ENCODE measurements at places on chromosomes 3 and 15.

GRCh38 chr3:186181901-186182300, 73.0 kb upstream of the ETV5 start:
- DNase-seq, result no peak

- DNase-seq, result peak; percentile 60
Observed at GRCh38 chr15:69482686-69483256, 30.2 kb downstream of the RPLP1 start.

DNA sequence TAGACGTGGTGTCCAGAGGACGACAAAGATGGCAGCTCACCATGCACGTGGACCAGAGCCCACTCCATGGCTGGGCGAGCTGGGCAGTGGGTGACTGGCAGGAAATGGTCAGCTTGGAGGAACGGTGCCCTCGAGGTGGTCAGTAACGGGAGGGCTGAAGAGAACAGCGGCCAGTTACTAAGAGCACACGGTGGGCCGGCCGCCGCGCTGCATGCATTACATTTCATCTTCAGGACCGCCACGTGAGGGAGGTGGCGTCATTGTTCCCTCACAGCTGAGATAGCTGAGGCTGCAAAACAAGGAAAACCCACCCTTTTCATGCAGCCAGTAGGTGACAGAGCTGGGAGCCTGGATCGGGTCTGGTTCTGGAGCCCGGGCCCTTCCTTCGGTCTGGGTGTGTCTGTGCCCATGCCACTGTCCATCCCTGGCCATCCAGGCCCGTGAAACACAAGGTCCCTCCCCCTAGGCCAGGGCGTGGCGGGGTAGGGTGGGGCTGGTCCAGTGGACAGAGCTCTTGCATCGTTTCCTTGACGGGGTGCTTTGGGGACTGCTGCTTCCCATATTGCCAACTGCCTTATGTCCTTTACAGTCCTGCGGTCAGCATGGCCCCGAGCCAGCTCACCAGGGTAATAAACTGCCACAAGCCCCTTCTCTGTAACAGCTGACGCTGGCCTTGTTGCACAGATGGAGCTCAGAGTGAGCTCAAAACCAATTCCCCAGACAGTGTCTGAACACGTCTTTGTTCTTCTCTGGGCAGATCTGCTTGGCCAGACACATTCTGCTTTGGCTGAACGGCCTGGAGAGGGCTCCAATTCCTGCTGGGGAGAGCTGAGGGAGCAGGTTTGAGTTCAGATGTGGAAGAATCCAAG, 51.8 kb downstream of the RGMA start:
- peak; percentile 54 for DNase-seq

DNA sequence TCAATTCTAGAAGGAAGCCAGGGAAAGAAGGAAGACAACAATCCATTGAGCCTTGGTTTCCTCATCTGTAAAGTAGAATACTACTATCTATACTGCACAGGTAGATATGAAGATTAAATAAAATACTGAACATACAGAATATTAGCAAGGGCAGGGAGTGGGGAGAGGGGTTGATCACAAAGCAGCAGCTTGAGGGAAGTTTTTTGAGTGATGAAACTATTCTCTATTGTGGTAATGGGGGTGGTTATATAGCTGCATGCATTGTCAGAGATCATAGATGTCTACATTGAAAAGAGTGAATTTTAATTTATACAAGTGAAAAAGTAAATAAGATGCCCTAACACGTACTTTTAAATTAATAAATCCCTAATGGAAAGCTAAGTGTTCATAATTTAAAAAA, 242.6 kb upstream of the LRTM1 start:
- DNase-seq, result no peak

DNA sequence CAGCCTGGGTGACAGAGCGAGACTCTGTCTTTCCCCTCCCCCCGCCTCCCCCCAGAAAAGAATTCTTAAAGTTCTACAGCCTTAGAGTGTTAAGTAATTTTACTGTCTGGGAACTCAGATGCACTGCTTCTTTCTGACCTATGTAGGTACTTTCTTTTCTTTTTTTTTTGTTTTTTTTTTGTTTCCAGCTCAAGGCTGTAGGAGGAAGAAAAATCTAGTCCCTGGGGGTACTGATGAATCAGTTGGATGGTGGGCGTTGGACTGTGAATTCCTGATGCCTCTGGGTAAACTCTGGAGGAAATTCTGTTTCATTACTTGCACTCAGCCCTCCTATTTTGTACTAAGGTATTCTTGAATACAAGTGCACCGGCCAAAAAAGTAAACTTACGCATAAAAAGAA, 10.8 kb downstream of the GHRL start:
- no peak for DNase-seq

DNA sequence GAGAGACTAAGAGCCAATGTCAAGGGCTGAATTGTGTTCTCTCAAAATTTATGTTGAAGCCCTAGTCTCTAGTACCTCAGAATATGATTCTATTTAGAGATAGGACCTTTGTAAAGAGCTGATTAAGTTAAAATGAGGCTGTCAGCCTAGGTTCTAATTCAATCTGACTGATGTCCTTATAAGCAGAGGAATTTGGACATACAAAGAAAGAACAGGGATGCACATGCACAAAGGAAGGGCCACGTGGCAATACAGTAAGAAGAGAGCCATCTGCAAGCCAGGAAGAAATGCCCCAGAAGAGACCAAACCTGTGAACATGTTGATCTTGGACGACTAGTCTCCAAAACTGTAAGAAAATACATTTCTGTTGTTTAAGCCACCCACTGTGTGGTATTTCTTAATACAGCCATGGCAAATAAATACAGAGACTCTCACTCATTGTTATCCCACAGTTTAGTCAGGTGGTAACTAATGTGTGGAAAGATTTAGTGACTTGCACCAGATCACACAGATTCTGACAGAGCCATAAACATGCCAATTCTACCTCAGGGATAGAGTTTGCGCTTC, 652.2 kb downstream of the NAALADL2 start:
- DNase-seq, result no peak

- no peak for DNase-seq
Observed at GRCh38 chr3:111965484-111965883, 13.3 kb upstream of the ABHD10 start.

GRCh38 chr15:85133709-85134108, 152.1 kb downstream of the PDE8A start:
- no peak for DNase-seq

- no peak for DNase-seq
Observed at GRCh38 chr3:99128235-99128634, 226.7 kb upstream of the DCBLD2 start.

- DNase-seq, result no peak
Observed at GRCh38 chr3:10950476-10951294, 41.9 kb upstream of the SLC6A1 start.

DNA sequence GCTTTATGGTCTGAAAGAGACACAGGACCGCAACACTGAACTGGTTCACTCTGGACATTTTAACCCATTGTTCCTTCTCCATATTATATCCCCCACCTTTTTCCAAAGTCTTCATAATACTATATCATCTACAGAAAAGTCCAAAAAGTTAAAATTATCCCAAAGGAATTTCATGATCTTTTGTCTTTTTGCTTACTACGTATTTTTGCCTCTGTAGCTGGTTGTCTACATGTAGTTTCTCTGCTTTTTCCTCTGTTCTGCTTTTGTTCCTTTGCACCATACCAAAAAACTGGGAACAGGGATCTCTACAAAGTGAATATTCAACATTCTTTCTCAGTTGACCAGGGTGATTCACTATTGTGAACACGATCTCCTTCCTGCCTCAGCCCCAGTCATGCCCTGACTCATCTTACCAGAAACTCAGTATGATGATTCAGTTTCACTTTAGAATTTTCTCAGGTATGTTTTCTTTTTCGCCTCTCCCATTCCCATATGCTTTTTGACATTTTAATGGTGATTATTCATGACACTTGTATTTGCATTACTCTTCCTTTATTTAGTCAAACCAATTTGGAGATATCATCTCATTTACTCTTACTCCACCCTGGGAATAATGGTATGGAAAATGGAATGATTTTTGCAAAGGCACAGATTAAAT, 14.5 kb downstream of the EMC4 start:
- DNase-seq, result no peak

DNA sequence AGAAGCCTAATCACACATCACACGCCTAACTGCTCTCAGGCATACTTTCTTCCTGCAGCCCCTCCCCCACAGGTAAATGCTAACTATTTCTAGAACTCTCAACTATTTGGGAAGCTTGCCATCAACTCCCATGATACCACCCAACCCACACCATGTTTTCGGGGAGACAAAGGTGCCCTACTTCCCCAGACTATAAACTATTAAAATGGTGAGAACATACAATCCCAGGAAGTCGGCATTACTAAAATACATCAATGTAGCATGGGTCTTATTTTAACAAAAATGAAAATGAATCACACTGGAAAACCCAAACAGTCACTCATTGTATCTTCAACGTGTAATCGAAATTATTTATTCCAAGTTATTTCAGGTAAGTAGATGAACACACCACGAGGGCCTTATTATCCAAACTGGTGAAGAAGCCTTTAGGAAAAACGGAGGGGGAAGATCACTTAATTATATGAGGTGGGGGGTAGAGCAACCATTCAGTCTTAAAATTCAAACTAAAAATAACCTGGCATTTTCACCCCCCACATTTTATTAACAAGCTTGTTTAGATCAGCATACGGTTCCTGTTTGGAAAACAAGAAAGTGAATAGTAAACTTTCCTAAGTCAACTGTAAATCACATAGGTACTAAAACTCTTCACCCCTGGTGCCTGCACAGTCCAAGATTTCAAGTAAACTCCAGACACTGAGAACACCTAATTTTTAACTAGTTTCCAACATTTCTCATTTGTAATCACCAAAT, 1.9 kb downstream of the TBL1XR1 start:
- peak; percentile 33 for DNase-seq

DNA sequence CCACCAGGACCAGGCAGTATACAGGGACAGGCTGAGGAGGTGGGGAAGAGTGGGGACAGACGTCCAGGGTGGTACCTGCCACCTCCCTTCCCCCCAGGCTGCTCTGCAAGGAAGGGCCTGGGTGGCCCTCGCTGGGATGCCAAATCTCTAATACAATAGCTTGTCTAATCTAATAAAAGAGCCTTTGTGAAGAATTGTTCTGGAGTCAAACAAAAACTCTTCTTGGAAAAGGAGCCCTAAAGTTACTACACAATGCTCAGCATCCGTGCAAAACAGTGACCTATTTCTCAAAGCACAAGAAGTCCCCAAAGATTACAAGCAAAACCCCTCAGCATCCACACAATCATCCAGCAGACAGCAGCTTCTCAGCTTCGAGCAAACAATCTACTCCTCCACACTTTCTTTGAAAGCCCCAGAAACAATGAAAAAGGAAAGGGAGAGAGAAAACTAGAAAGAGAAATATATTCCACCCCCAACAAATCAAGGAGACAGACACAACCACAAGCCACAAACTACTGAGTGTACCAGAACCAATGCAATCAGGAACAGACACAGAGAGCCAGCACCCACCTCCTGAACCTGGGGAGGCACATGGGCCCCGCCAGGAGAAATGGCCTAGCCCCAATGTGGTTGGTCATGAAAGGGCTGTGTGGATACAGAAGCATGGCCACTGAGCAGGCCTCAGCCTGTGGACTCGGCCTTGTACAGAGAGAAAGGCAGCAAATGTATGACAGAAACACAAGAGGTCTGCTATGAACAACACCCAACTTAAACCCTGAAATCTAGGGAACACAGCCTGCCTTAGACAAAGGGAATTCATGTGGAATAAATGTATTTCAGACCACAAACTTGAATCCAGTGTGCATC, 177.1 kb upstream of the CHRNA7 start:
- DNase-seq, result no peak

GRCh38 chr3:101898752-101899169, 49.4 kb downstream of the NFKBIZ start:
- DNase-seq, result no peak

DNA sequence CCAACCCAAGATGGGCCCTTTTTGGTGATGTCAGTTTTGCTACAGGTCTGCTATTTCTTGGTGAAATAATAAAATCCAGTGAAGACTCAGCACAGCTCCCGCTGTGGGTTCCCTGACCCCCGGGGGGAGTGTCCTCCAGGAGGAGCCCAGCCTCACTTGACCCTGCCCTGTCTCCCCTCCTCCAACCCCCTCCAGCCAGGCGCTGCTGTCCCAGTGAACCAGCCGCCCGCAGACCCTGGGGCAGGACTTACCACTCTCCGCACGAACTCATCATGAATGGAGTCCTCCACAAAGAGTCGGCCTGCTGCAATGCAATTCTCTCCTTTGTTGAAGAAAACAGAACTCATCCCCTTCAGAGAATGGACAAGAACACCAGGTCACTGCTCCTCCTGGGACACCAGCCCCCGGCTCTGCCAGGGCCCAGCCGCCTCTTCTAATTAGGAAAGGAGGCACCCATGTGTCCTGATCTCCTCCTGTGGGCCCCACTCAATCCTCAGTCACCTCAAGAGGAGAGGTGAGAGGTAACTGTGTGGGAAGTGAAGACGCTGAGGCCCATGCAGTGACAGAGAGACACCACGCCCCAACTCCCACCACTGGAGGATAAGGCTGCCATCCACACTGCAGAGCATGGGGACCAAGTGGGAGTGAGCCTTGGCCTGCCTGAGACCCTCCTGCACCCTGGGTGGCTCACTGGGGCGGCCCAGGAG, 28.8 kb upstream of the SLC41A3 start:
- peak; percentile 4 for DNase-seq

DNA sequence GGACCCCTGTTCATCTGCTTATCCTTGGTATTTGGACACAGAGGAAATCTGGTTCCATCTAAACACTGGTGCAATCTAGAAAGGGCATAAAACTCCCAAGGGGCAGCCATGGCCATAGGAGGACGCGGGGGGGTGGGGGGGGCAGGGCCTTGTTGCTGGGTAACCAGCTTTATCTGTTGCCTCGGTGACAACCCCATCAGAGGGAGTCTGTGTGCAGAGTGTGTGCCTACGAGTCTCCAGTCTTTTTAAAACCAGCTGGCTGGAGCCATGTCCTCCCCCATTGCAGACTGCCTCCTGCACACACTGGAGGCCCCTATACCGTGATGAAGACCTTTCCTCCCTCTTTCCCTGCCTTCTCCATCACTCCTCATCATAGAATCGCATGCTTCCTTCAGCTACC, 26.4 kb upstream of the CORO2B start:
- no peak for DNase-seq

GRCh38 chr3:192408007-192408646, 319.2 kb downstream of the FGF12 start:
- no peak for DNase-seq

DNA sequence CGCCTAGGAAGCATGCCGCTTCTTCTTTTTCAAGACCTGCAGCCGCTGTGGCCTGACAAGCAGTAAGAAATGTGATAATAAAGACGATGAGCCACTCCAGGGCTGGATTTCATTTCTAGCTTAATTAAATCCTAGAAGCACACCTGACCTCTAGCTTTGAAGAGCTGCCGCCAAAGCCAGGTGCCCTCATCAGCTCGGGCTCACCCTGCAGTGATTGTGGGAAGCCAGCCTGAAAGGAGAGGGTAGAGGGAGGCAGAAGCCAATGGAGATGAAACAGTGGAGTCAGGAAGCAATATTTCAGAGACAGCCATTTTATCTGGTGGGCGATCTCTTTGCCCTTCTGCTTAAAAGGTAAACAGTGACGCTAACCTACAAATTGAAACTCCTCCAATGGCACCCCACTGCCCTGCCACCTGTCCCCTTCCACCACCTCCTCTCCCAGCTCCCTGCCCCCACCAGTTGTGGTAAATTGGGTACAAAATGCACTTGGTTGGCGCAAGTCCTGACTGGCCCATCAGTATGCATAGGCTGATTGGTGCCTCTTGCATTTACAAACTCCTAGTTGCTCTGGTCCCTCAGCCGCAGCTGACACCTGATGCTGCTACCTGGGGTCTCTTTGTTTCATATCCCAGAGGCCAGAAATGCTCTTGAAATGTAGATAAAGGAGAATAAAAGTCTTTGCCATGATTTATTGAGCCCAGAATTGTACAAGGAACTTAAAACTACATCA, 385.3 kb downstream of the PDCD6IP start:
- no peak for DNase-seq

- DNase-seq, result no peak
Observed at GRCh38 chr3:187802928-187803259, 57.6 kb upstream of the BCL6 start.
